T47D (cell line): ENCODE measurements at places on chromosomes 4 and X.

GRCh38 chrX:45768666-45769236 lies 568.1 kb upstream of the DIPK2B start:
- no peak for DNase-seq

DNA sequence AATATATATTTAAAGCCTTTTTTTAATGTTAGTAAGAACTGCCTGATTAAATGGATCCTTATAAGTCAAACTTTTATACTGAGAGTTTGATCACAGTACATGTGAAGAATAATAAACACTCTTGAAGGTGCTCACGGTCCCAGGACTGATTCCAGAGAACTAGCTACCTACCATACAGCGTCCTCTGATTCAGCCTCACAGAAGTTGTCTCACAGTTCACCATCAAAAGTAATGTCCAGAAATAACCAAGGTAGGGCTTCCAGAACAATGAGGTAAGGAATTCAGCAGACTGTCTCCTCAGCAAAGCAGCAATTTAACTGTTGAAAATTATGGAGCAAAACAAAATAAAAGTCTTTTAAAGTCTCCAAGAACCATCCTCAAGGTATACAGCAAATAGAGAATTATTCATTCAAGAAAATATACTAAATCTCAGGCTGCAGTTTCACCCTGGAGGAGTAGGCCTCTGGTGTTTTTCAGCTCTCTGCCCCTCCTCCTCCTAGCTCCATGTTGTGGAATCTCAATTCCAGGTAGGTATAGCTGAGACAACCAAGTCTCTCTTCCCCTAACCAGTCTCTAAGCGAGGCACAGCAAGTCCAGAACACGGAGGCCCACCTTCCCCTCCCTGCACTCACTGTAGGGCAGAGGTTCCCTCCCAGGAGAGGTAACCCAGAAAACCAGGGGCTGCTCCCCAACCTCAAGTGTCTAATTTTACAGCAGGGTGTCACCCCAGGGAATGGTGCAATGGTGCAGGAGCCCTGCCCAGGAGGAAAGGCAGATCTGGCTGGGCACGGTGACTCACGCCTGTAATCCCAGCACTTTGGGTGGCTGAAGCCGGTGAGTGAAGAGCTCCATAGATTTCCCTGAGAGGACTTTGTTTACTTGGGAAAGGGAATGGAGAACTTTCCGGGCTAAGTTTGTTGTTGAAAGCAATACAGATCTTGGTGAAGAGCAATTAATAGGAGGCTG lies 28.6 kb downstream of the FAM241A start:
- DNase-seq = no peak

DNA sequence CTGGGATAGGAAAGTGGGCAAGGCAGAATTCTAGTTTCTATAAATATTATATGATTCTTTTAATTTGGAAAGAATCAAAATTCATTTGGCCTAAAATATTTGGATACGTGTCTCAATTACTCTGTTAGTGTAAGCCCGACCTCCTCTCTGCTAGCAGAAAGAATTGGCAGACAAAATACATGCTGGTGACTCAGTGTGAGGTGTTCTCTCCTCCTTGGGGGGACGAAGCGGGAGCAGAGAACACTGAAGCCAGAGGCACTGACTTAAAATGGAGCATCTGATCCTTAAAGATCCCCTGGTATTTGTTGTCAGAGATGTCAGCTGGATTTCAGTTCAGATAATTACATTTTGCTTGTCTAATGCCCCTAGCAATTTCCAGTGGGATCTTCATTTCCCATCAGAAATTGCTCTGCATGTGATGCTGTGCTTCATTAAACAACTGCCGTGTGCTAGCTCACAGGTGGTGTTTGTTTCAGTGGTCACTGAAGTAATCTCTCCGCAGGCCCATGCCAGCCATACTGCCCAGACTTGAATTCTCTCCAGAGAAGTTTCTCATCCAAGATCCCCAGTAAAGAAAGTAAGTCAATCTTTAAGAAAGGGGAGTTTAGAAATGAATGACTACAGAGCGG lies 188.7 kb upstream of the TLL1 start:
- DNase-seq = no peak

DNA sequence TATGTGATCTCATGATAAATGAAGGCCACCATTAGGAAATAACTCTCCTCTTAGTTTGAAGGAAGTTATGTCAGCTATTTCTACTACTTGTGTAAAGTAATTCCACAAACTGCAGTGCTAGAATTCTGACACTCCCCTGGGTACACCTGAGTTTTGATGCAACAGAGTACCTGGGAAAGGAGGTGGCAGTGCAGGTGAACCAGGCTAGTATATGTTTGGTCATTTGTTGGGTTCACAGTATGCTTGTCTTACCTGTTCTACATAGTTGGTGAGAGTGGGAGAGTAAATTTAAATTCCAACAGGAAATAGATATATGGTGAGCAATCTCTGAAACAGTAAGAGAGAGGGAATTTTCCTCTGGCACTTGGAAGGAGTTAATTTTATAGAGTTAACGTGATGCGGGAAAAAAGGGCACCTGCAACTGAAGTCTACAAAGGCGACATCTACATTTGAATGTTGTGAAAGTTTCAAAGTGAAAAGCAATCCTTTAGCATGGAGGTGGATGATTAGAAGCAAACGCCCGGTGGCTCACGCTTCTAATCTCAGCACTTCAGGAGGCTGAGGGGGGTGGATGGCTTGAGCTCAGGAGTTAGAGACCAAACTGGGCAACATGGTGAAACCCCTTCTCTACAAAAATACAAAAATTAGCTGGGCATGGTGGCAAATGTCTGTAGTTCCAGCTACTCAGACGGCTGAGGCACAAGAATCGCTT lies 8.3 kb upstream of the SLC10A6 start:
- DNase-seq = no peak

DNA sequence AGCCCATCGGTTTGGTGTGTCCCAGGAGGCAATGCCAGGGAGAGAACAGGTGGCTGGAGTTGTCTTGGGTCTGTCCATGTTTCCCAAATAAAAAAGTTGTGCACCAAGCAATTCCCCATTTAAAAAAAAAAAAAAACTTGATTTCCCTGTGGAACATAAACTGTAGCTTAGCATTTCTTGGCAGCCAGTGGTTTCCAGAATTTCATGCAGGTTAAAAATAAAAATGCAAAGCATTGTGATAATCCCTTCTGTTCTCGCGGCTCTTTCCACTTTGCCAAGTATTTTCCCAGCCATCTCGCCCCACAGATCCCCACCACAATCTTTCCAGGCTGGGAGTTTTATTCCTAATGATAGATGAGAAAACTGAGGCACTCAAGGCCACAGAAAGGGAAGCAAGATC lies 51.4 kb upstream of the MSX1 start:
- no peak for DNase-seq

DNA sequence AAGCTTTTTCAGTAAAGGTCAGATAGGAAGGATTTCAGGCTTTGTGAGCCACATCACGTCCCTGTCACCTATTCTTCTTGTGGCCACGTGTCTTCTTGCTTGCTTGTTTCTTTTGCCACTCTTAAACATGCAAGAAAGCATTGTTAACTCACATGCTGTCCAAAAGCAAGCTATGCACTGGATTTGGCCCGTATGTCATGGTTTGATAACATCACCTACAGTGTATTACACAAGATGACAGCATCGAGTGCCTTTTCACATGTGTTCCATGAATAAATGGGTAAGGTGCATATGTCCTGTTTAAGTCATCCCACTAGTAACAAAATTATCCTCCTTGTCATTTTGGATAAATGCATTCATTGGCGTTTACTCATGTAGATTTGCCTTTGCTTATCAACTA lies 468.0 kb upstream of the FAT1 start:
- DNase-seq = no peak

DNA sequence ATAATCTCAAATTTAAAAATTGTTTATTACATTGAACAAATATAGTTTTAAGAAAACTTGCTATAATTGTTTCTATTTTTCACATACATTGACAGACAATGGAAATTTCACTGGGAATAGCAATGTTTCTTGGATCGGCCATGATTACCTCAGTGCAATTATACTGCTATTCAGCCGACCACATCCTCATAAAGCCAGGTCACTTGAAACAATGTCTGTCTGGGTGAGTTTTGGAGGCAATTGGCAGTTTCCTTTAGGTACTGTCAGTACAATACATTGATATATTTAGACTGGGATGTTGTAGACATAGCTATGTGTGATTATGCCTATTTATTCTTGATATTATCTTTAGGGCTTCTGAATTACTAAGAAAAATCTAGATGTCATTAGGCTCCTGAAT lies 89.5 kb upstream of the VEGFC start:
- DNase-seq = no peak

DNA sequence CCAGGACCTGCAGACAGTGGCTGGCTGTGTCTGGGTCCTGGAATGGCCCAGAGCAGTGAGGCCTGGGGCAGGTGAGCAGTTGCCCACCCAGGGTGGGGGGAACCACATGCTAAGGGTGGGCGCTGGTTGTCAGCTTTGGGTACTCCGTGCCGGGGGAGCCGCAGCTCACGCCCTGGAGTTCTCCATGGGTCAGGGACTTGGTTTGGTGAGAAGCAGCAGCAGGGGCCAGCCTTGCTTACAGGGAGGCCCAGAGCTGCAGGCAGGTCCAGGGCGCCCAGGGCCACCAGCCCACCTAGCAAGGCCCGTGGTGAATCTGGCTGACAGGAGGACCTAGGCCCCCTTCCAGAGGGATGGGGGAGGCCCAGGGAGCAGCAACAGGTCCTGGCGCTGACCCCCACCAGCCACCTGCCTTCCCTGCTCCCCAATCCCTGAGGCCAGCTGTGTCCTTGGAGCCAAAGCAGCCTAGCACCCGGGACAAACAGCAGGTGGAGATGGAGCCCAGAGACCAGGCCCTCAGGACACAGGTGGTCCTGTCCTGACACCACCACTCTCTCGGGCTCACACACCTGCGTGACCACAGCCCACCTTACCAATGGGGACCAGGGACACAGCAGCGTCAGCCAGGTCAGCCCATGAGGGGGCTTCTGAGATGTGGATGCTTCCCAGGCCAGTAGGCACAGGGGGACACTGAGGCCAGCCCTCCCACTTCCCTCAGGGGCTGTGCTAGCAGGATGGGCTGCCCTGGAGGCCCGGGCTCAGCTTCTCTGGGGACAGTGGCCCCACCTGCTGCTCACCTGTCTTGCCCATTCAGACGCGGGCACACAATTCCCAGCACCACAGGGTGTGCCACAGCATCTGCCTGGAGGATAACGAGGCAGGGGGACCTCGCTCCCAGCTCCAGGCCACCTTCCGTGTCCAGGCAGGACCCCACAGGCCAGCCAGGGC lies 3.5 kb downstream of the MXD4 start:
- no peak for DNase-seq

GRCh38 chr4:6192245-6192644 lies 8.1 kb downstream of the JAKMIP1 start:
- DNase-seq = no peak

DNA sequence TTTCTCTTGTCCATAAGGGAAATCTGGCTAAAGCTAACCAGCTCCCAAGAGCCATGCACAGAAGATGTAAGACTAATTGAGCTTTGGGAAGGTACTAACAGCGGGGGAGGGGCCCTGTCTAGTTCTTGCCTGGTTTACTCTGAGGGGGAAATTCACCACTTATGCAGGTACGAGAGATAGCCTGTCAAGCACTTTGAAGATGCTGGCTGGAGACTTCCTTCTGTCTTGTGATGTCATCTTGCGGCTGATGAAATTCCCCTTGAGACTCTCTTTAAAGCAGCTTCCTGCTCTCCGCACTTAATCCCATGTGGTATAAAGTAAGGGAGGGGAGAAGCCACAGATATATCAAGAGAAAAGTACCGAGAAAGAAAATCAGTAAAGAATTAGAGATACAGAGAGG lies 345.3 kb downstream of the MAPK10 start:
- no peak for DNase-seq

GRCh38 chrX:110168585-110168984 lies 149.3 kb downstream of the AMMECR1 start:
- DNase-seq = no peak

DNA sequence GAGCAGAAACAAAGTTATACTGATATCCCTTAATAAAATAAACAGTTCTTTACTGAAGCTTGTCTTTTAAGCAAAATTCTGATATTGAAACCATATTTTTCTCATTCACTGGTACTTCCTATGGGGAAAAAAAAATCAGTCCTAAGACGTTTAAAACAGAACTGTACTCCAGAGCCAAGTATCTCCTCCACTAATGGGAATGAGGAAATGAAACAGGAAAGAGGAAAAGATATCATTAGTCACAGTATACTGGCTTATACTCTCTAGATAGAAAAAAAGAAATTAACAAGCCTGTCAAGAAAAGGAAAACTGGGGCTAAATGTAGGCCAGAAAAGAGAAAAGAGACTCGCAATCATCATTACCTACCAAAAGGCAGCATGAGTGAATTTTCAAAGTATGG lies 252.7 kb downstream of the CENPC start:
- no peak for DNase-seq

GRCh38 chr4:105126311-105127169 lies 20.1 kb upstream of the TET2 start:
- no peak for DNase-seq

DNA sequence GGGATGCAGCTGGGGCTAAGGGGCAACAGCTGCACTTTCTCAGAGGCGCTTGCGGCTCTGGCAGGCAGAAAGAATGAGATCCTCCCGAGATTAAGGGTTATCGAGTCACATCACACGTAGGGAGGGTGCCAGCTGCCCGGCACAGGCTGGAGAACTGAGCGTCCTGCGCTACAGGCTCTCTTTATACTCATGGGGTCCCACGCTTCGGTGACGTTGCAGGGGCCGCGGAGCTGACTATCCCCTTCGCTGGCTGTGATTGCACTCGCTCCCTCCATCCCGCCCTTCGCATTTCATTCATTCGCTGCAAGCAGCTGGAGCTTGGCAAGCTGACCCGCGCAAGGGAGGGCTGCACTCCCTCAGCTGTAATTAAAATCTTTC lies at the start of gene TACR3:
Gene TACR3, minus strand, starts transcription at position 156 of the 378 bp plus-strand sequence. CDS start 310 bp downstream, outside the sequence.
- DNase-seq = no peak

- no peak for DNase-seq
These were observed 103.6 kb downstream of the GNL3L start for GRCh38 chrX:54633641-54634040.

- DNase-seq = no peak
These were observed 674 bp upstream of the DIAPH2 start for GRCh38 chrX:96683997-96684338.

DNA sequence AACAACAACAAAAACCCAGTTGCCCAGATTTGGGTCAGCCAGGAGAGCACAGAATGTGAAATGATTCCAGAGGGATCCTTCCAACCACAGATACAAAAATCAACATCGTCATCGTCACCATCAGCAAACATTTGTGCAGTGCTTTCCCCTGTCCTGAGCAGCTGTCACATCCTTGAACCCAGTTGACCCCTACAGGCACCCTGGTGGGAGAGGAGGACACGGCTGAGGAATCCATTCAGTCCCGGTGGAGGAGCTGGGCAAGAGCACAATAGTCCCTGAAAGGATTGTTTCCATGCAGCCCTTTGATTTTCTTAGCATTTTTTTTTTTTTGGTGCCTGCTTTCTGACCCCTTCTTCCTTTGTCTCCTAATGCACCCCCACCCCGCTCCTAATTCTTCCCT lies 37.1 kb upstream of the STX18 start:
- no peak for DNase-seq
